ENCODE measurements at places on chromosomes 2 and 18. TPM values are rescaled to one million over a fixed set of nuclear protein-coding genes. Genes with fewer than 3 reads are reported as not detected.

Gene STK11IP
- total RNA-seq: 9.2 TPM

Gene RIOK3
- 88.1 TPM for total RNA-seq

Gene SLC14A1
- total RNA-seq: 5.6 TPM

Gene PKP4
- total RNA-seq: 62.1 TPM

Gene HOXD12
- not detected for total RNA-seq

Gene ASXL3
- 0.65 TPM for total RNA-seq

Gene SULT1C2
- not detected for total RNA-seq

Gene LIMS2
- 24.3 TPM for total RNA-seq

Gene SLC5A7
- total RNA-seq: not detected

Gene TMEM198
- total RNA-seq: 2.5 TPM

Gene AP1S3
- 16.2 TPM for total RNA-seq

Gene NEUROD1
- not detected for total RNA-seq

Gene CRYGD
- total RNA-seq: not detected

Gene RFX8
- 3.9 TPM for total RNA-seq

All from omental fat pad (tissue), 4 donors.